ENCODE measurements at places on chromosomes 1 and 21.

- peak; percentile 40 for DNase-seq
These were observed 60.2 kb upstream of the PDE9A start for GRCh38 chr21:42593007-42593814.

DNA sequence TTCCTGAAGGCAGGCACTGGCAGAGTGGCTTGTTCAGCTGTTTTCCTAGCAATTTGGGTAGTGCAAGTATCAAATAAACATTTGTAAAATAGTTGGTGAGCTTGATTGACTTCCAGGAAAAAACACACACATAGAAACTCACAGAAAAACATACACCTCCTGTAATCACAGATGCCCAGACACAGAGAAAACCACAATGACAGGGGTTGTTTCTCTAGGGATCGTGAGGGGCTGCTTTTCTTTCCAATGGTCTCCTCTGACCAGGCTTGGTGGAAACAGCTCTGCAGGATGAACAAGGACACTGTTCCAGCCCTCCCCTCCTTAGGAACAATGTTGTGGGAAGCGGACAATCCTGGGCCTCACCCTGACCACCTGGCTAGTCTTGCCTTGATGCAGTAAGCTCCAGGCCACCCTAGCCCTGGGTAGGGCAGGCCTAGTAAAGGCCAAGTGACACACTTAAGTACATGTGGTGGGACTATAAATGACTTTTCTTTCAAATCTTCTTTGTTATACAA is 142.5 kb upstream of the HMGB4 start:
- DNase-seq = no peak

DNA sequence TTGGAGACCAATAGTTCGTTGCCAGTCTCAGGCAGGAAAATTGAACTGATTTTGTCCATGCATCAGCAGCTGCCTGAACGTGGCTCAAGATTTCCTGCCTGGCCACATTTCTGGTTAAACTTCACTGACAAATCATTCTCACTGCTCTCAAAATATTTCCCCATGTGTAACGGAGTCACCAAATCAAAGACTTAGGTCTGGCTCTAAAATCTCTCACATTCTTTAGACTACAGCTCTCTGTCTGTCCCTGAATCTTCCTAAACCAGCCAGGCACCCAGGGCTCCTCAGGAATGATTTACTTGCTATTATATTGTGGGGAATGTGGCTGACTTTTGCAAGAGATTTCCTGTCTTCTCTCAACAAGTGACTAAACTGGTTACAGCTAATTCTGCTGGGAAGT is 49.2 kb upstream of the GJA8 start:
- DNase-seq = no peak

DNA sequence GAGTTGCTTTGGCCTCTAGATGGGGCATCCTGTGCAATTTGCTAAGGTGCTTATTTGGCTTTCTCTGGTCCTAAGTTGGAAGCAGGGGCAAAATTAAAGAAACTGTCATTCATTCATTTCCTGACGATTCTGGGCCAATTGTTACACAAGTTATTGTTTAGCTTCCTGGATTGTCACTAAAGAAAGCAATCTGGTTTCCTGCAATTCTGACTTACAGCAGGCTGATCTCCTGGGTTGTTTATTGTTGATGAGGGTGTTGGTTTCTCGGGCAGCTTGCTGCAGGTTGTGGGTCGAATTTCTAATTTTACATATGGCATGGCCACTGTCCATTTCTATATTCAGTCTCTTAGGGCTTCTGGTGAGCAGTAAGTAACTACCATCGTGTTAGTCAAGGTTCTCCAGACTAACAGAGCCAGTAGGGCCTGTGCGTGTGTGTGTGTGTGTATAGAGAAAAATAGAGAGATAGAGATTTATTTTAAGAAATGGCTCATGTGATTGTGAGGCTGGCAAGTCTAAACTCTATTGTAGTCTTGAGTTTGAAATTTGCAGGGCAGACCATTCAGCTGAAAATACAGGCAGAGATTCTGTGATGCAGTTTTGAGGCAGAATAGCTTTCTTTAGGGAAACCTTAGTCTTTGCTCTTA is 30.4 kb downstream of the CTH start:
- no peak for DNase-seq

DNA sequence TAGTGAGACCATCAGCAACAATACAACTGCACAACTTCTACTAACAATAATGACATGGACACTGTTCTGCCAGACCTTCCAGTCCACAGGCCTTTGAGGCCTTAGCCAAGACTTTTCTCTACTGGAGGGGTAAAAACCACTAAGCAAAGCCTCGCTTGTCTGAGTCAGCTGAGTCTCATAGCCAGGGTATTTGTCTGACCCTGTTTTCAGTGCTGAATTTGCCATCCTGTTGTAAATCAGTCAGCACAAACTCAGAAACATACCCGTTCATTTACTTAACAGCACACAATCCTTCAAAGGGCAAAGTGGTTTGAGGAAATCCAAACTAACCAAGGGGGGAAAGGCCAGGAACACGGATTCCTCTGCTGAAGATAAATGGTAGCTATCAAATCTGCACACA is 537.8 kb downstream of the SMYD3 start:
- DNase-seq = no peak

DNA sequence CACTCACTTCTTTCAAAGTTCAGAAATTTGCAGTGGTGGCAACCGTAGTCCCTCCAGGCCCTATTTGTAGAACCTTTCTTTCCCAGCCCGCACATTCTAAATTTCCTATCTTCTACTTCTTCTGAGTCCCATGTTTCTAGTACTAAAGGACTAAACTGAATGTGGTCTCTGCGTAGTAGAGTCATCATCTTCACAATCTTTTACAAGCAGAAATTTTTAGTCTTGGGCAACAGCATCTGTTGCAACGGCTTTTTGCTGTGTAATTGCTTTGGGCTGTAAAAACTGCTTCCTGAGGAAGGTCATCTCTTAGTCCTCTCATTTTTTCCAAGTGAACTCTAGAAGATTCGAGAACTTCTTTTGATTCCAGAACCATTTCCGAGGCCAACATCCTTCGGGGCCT is 23.9 kb downstream of the VAV3 start:
- DNase-seq = no peak

GRCh38 chr21:15775291-15775690 is 45.5 kb downstream of the USP25 start:
- no peak for DNase-seq

DNA sequence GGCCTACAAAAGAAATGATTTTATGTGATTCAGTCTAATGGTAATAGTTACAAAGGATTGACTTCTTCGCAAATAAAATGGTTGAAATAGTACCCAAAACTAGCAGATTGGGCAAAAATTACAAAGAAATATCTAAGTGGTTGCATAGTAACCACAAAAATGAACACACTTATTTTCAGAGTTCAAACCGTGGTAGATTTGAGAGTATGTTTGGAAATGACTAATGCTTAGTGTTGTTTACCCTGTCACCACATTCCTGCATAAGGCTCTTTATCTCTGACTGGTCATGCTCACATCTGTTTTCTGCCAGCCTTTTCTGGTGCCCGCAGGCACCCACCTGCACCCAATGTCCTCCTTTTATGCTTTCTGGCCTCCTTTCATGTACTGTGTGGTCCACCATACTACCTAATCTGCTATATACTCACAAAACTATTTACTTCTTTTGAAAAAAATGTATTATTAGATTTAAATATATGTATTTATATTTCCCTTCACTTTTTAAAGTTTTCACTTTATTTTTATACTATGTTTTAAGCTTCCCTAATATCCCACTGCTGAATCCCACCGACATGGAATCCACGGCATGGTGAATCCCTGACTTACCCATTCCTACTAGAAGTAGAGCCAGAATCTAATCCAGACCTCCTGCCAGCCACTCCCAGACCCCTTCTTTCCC is 30.3 kb downstream of the PTPRC start:
- no peak for DNase-seq

DNA sequence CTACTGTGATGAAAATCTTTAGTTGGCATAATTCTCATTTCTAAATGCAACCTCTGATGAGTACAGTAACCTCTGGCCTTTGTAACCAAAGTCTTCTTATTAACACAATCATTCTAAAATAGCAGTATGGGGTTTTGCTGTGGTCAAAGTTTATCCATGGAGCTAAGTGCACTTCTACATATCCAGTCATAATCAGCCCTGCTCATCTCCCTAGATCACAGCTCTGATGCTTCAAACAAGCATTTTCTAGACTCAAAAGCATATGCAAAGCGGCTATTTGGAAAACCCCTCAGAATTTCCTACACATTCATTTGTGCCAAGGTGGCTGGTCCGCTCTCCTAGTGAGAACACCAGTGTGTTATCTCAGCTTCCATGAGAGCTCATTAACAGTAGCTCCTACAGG is 418.6 kb downstream of the MRPL39 start:
- no peak for DNase-seq

GRCh38 chr1:33349081-33349759 is 28.3 kb upstream of the A3GALT2 start:
- DNase-seq = peak; percentile 3

DNA sequence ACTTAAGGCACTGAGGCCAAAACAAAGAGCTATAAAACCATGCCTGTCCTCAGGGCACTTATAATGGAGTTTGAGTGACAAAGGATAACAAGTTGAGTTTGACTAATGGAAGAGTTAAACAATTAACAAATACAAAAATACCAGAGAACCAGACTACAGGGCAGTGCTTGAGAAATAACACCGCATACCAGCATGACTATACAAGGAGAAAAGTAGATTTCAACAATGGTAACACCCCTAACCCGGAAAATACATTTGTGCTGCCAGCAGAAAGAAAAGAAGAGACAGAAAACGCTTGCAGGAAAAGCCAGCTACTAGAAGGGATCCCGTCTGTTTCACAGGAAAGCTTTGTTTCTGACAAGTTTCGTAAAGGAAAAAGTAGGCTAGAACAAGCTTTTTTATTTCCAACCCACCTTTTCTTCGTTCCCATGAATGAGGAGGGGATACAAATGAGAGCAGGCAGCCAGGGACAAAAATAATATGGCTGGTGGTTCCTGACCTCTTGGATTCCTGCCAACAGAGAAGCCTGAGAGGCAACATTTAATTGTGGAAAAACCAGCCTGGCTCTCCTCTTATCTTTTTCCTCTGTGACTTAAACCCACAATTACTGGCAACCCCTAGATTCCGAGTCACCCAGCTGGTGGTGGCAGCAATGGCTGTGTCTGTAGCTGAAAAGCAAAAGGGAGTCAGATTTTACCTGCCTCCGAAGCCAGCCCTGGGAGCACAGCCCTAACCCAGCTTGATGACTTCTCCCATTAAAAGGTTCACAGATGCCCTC is 56.5 kb downstream of the WLS start:
- no peak for DNase-seq

- no peak for DNase-seq
These were observed 34.2 kb upstream of the ETS2 start for GRCh38 chr21:38771536-38771935.

- DNase-seq = peak; percentile 52
These were observed 51.7 kb downstream of the SLC16A1 start for GRCh38 chr1:112904071-112904830.

DNA sequence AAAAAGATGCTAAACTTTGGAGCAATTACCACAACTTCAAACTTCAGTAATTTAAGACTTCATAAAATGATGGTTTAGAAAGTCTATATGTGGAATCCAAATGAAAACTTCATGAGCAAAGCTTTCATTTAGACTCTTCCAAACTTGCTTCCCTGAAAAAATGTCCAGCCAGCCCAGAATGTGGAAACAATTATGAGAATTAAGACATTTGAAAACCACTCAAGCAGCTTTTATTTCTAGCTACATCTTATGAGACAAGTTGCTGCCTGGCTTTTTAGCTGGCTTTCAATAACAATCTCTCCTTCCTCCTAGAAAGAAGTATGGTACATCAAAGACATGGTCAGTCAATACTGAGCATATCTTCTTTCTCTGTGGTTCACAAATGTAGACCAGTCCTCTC is 21.8 kb downstream of the LPAR3 start:
- no peak for DNase-seq

GRCh38 chr1:212699104-212699624 is 476 bp downstream of the BATF3 start:
- no peak for DNase-seq

GRCh38 chr1:167916766-167917511 is 3.0 kb upstream of the ADCY10 start:
- DNase-seq = no peak

- no peak for DNase-seq
These were observed 81.3 kb downstream of the SASS6 start for GRCh38 chr1:100051401-100051800.

- DNase-seq = no peak
These were observed 5.7 kb upstream of the PLPP3 start for GRCh38 chr1:56584910-56585528.

DNA sequence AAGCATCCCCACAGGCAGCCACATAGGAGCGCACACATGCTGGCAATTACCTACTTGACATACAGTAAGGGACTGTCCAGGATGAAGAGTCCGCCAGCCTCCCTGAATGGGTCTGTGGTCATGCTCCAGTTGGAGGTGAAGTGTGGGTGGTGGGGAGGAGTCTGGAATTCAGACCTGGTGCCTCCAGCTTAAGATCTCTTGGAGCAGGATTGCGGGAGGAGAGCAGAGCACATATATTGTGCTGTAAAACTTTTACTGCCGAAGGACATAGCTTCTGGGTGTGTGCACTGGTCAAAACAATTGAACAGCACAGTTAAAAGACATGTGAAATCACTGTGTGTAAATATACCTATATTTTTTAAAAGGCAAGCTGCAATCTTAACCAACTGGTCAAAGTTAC is 17.9 kb downstream of the STK40 start:
- no peak for DNase-seq

- no peak for DNase-seq
These were observed 2.2 kb downstream of the SPATA6 start for GRCh38 chr1:48469616-48470480.

GRCh38 chr1:234833646-234834045 is 223.7 kb upstream of the IRF2BP2 start:
- no peak for DNase-seq

All from stimulated activated CD4-positive, alpha-beta T cell treated with anti-CD3 and anti-CD28 coated beads, TNF-alpha, amount 100 ng/mL, for 24 hours (primary cell).